ENCODE measurements at places on chromosomes 16 and 17.

- no peak for DNase-seq
Measured at GRCh38 chr17:29407856-29408255, 17.7 kb downstream of the TAOK1 start.

GRCh38 chr16:53612003-53612402 lies 91.7 kb downstream of the RPGRIP1L start:
- DNase-seq = no peak

GRCh38 chr17:47693731-47694580 lies at the start of gene TBKBP1:
Gene TBKBP1 (plus strand): TSS chr17:47694161. CDS start chr17:47696113, 1,952 bp downstream.
- DNase-seq = no peak

- peak; percentile 51 for DNase-seq
Measured at GRCh38 chr16:66270333-66270927, 96.1 kb upstream of the CDH5 start.
